ENCODE measurements at places on chromosomes 5 and 9.
A peak's percentile ranks its signal among the peaks of the same experiment; 100 is the strongest.

DNA sequence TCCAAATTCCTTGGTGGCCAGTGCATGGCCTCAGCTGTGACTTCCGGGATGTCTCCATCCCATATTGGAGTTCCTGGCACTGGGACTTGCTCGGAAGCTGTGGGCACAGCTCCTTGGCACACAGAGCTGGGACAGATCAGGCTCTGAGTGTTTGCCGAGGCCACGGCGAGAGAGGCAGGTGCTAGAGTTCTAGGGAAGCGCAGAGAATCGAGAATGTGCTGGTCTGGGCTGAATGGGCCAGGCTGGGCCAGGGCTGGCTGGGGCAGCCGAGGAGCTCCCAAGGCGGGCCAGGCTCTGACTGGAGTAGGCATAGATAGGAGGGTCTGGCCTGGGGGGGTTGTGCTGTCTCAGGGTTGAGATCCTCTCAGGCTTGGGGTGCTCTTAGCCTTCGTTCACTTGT is 45.4 kb downstream of the HMCN2 start:
- DNase-seq, result no peak

GRCh38 chr5:126044111-126044668 is 379.0 kb upstream of the GRAMD2B start:
- no peak for DNase-seq

- DNase-seq, result peak; percentile 61
Observed at GRCh38 chr5:178069909-178070308, 43.4 kb upstream of the N4BP3 start.

GRCh38 chr9:89442501-89442978 is 55.4 kb downstream of the SEMA4D start:
- peak; percentile 21 for DNase-seq

GRCh38 chr9:75855509-75855908 is 35.0 kb upstream of the PCSK5 start:
- no peak for DNase-seq

DNA sequence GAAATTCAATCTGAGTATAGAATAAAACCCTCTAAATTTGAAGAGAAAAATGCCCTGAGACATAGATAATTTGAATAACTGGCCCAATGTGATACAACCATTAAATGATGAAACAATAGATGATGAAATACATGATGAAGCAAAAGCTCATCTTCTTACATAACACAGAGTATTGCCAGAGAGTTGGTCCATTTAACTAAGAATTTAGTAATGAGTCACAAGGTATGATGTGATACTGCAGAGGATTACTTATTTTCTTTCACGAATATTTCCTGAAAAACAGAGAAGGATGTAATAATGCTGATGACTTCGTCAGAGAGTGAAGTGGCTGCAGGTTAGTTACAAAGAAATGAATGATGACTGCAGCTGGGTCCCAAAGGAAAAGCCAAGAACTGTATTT is 379.3 kb downstream of the CDH12 start:
- DNase-seq, result no peak

DNA sequence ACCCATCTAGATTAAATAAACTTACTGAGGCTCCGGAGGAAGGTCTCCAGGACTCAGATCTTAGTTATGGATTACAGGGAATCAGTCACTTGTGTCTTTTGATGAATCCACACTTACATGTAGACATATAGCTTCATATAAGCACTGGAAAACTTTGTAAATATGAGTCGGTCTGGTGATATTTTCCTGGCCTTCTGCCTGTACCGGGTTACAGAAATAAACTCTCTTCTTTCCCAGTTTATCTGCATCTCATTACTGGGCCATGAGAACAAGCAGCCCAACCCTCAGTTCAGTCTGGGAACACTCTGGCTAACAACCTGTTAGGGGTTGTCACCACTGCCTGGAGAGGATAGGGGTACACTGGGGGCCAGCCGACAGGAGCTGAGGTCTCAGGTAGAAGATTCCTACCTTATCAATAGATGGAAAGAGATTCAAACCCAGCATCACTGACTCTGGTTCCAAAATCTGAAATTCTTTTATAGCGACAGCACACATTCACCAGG is 59.1 kb downstream of the THBS4 start:
- DNase-seq, result no peak
